ENCODE measurements at places on chromosomes 7 and 10. TPM values are rescaled to one million over a fixed set of nuclear protein-coding genes. Genes with fewer than 3 reads are reported as not detected.

PAX4 gene
- not detected for total RNA-seq

NUTM2E gene
- total RNA-seq, result not detected

RADIL gene
- 5.5 TPM for total RNA-seq

CCDC146 gene
- 1.2 TPM for total RNA-seq

ACSL5 gene
- total RNA-seq, result 59.6 TPM

SPDYE6 gene
- total RNA-seq, result not detected

IQUB gene
- total RNA-seq, result 0.17 TPM

GRM3 gene
- not detected for total RNA-seq

EN2 gene
- under 0.01 TPM for total RNA-seq

NUTM2A gene
- total RNA-seq, result 0.09 TPM

PNLIPRP2 gene
- total RNA-seq, result not detected

SEMA3A gene
- total RNA-seq, result 135 TPM

ZNF518A gene
- total RNA-seq, result 14.3 TPM
